ENCODE measurements at places on chromosomes 11 and 22.

DNA sequence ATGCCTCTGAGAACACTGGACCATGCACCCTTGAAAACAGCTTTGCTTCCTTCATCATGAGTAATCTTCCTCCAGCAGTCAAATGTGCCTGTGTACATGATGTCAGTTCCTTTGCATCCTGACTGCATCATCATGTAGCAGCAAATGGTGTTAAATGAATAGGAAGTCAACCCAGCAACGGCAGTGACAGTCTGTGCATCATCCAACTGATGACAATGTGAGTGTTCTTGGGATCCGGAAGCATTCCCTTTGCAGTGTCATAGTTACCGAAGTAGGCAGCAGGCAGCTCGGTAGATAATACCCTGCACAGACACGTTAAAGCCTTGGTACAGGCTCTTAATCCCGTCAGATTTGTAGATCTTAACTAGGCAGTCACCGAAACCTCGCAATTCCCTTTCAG is 2.5 kb downstream of the WBP2NL start:
- no peak for DNase-seq

GRCh38 chr11:117528097-117528721 is 200.6 kb downstream of the CEP164 start:
- DNase-seq = no peak

DNA sequence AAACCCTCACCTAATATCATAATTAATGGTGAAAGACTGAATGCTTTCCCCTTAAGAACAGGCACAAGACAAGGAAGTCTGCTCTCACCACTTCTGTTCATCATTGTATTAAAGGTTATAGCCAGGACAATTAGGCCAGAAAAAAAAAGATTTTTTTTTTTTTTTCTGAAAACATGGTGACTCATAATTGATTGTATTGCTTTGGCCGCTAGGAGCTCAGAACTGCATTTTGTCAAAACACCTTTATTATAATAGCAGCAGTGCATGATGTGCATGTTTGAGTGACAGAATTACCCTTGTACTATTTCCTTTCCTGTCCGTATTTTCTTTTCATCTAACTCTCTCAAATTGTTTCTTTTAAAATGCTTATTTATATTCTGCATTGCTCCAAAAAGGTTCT is 98.1 kb downstream of the RNF169 start:
- no peak for DNase-seq

DNA sequence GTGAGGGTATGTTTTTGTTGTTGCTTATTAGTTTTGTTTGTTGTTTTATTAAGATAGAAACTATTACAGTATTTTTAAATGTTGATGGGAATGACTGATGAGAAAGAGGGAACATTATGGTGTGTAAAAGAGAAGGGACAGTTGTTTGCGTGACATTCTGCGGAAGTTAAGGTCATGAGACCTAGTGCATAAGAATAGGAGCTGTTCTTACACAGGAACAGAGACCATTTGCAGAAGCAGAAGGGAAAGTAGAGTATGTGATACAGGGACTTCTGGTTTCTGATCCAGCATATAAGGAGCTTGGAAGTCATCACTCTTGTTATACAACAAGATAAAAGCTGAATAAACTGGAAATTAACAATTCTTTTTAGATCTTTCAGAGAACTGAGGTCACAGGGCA is 299.2 kb upstream of the API5 start:
- no peak for DNase-seq

DNA sequence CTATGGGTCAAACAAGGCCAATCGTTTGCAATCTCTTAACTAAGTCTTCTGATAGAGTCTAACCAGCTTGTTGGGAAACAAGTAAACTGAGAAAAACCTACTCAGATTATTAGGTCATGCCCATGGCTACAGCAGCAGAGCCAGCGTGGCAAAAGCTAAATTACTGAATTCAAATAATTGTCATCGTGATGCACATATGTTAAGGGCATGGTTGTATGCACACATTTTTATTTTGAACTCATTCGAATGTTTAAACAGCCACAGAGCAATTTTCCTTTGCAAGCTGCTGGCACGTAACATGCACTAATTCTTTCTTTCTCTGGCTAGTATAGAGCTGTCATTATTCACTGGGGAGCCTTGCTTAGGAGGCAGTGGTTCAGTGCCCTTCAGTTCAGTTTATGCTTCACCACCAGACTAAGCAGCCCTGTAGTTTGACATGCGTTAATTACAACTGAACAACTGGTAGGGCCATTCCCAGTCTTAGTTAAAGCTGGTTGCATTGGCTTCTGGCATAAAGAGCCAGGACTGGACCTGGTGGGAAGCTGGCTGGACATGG is 396.4 kb downstream of the METTL15 start:
- DNase-seq = no peak

DNA sequence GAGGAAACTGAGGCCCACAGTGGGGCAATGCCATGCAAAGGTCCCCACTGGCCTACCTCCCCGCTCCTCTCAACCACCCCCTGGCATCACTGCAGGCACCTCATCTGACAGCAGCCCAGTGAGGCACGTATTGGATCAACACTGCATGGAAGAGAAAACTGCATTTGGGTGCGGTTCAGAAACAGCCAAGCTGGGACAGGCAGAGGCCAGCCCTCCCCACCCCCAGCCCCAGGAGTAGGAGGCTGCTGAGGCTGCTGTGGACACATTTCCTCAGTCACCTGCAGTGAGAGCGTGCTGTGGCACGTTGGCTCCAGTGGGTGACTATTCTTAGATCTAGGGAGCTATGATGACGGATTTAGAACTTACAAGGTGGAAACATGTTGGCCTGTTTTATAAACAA is 63.7 kb downstream of the KCNC1 start:
- DNase-seq = no peak

DNA sequence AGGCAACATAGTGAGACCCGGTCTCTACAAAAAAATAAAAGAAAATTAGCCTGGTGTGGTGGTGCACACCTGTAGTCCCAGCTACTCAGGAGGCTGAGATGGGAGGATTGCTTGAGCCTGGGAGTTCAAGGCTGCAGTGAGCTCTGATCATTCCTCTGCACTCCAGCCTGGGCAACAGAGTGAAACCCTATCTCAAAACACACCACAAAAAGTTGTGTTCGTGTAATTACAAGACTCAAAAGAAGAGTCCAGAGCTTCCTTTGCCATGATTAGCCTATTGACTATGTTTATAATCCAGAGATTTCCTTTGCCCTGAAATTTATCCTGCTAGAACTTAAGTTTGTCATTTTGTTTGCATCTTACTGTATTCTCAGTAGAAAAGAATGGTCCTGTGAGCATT is 21.0 kb downstream of the SGSM3 start:
- DNase-seq = no peak

GRCh38 chr11:73394416-73395296 is 18.5 kb downstream of the RELT start:
- DNase-seq = no peak

GRCh38 chr11:112911124-112911523 is 50.1 kb upstream of the NCAM1 start:
- no peak for DNase-seq

- DNase-seq = no peak
These were observed 57.6 kb upstream of the FTH1 start for GRCh38 chr11:62024936-62025486.

GRCh38 chr11:110469127-110469526 is 39.4 kb downstream of the FDX1 start:
- no peak for DNase-seq

DNA sequence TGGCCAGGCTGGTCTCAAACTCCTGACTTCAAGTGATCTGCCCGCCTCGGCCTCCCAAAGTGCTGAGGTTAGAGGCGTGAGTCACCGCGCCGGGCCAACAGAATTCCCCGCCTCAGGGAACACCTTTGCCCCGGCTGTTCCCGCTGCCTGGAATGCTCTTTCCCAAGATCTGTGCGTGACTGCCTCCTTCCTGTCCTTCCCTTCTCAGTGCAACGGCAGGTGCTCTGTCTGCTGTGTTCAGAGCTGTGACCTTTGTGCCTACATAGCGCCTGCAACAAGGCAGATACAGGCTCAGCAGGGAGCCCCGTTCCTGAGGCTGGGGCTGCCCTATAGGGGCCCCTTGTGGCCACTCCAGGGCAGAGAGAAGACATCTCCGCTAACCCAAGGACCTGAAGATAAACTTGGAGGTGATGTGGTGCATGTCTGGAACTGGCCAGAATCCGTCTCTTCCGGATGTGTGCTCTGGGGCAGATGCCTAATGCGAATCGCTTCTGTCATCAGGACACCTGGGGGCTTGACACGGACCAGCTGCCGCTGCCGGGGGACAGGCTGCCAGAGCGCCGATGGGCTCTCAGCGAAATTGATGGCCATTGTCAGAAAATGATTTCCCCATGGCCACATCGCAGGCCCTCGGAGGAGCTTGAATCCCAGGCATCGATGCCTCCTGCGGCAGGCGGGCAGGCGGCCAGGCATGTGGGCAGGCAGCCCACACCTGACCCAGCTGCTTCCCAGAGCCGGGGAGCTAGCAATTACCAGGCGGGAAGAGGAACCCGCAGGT is 43.5 kb upstream of the TCF20 start:
- no peak for DNase-seq

DNA sequence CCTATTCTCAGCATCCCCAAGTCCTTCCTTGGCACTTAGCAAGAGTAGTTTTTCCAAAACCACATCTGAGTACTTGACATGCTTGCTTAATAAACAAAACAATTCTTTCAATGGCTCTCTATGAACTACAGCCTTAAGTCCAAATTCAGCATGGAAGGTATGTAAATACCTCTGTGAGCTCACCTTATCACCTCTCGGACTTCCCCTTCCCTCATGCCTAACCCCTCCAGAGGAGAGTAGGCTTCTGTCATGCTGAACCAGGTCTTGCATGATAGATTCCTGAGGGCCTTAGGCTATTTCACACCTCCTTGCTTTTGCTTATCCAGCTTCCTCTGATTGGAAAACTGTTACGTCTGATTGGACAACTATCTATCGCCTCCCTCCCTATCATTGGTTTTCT is 312.9 kb upstream of the CCDC90B start:
- no peak for DNase-seq

GRCh38 chr11:119320776-119321524 is 4.0 kb upstream of the MCAM start:
- no peak for DNase-seq

DNA sequence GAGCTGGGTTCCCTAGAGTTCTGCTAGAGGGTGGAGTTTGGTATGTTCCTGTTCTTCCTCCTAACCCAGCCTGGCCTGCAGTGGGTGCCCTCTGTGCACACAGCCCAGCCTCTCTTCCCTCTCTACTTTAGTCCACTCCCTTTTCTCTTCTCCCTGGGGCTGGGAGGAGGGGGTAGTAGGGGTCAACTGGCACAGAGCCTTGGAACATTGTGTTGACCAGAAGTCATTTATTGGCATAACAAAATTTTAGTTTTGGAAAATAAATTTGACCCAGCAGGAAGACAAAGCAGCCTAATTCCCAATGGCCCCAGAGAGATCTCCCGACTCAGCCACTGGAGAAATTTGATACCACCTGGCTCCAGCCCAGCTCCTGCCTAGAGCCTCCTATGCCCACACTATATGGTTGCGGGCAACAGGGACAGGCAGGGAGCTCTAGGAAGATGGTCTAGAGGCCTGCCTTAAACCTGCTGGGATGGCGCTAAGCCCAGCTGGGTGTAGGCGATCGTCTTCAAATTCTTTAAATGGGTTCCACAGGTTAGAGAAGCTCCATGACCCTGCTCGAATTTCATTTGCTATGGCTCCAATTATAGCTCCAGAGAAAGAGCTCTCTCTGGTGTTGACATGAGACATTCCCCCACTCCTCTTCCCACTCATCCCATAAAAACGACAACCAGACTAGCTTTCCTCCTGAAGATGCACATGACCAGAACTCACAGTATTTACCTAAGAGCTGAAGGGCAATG is 9.9 kb downstream of the PCSK7 start:
- no peak for DNase-seq

GRCh38 chr11:112637076-112637475 is 324.1 kb upstream of the NCAM1 start:
- no peak for DNase-seq

DNA sequence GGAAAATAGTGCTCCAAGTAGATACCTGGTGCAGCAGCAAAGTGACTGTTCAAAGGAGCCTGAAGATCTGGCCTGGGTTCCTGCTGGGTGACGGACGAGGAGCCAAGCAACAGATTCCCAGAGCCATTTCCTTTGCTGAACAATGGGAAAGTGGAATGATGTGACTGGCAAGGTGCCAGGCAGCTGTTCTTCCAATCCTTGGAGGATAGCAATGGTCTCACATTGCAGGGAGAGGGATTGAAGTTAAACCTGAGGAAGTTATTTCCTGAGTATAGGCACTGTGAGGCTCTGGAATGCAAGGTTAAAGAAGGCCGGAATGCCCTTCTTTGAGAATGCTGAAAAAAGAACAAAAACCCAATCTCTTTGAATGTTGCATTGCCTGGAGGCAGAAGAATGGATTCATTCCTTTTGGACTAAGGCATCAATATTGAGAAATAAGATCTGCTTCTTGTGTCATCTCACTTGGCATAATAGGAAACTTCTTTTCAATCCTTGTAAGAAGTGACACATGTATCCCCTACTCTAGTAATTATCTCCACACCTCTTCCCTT is 223.8 kb downstream of the BLID start:
- DNase-seq = no peak

DNA sequence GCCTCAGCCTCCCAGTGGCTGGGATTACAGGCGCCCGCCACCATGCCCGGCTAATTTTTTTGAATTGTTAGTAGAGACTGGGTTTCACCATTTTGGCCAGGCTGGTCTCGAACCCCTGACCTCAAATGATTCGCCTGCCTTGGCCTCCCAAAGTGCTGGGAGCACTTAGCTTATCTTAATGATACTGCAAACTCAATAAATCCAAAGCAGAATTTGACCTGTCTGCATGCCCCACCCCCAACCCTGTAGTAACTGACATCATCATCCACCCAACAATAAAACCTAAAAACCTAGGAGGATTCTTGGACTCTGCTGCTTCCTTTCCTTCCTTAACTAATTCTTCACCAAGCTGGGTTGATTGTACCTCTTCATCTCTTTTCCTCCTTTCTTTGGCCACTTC is 6.3 kb upstream of the ADSL start:
- no peak for DNase-seq

- no peak for DNase-seq
These were observed 21.6 kb downstream of the OR8G5 start for GRCh38 chr11:124277804-124278203.

GRCh38 chr11:128308794-128309193 is 278.6 kb downstream of the ETS1 start:
- DNase-seq = no peak

GRCh38 chr11:116595305-116595880 is 177.4 kb downstream of the BUD13 start:
- DNase-seq = no peak

All from central memory CD8-positive, alpha-beta T cell (primary cell).